Cardiac muscle cell (in vitro differentiated cells and primary cell): ENCODE measurements at places on chromosomes 6 and 20. TPM values are rescaled to one million over a fixed set of nuclear protein-coding genes. Genes with fewer than 3 reads are reported as not detected.
A peak's percentile ranks its signal among the peaks of the same experiment; 100 is the strongest.

SCRT2 gene
- total RNA-seq, result not detected in 2 replicates

PDE10A gene
- 3.0 and 5.4 TPM in 2 replicates for total RNA-seq

DNA sequence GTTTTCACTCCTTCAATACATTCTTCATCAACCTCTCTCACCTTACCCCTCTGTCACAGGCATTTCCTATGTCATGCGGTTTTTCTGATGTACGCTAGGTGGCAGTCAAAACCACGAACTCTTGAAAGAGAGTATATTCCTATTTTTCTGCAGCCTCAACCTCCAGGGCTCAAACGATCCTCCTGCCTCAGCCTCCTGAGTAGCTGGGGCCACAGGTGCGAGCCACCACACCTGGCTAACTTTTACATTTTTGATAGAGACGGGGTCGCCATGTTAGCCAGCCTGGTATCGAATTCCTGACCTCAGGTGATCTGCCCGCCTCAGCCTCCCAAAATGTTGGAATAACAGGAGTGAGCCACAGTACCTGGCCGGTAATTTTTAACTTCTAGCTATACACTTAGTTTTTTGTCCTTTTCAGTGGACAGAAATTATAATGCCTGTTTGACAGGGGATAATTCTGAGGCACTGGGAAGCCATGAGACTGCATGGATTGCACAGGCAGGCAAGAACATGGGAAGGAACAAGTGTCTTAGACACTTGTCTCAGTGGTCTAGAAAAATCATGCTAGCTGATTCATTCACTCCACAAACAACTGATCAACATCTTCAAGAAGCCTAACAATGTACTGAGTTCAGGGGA is 22.5 kb upstream of the HFE start:
- H3K4me3 ChIP-seq, result no peak overlapping the region
- no peaks in the 10 kb centered on the region for H3K36me3 ChIP-seq
- peak; percentile 74 for DNase-seq
- H3K27me3 ChIP-seq, result no peaks in the 10 kb centered on the region
- H3K4me1 ChIP-seq, result no peaks in the 10 kb centered on the region

- no peak overlapping the region for H3K4me3 ChIP-seq
- H3K27ac ChIP-seq, result no peak overlapping the region
- DNase-seq, result peak; percentile 35
- H3K27me3 ChIP-seq, result no peaks in the 10 kb centered on the region
- peaks cover 7% of the 10 kb centered on the region for H3K4me1 ChIP-seq
Measured at GRCh38 chr6:5379647-5380242, 118.4 kb downstream of the FARS2 start.

DNA sequence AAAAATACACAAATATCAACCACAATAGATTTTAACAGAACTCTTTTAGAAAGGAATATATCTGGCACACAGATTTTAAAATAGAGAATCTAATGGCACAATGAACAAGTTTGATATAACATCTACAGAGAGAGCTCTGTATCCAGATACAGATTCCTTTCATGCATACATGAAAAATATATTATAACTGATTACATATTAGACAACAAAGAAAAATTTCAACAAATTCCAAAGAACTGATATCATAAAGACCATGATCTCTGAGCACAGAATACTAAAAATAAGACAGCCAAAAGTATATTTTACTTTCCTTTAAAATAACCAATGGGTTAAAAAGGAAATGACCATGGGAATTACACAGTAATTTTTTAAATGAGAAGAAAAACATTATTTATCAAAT is 74.1 kb upstream of the MAP7 start:
- H3K4me3 ChIP-seq, result no peak overlapping the region
- H3K4me1 ChIP-seq, result no peaks in the 10 kb centered on the region
- no peak for DNase-seq
- no peaks in the 10 kb centered on the region for H3K36me3 ChIP-seq
- H3K27ac ChIP-seq, result no peak overlapping the region
- no peaks in the 10 kb centered on the region for H3K27me3 ChIP-seq

- H3K4me3 ChIP-seq, result no peak overlapping the region
- H3K36me3 ChIP-seq, result no peaks in the 10 kb centered on the region
- no peak overlapping the region for H3K27ac ChIP-seq
- H3K4me1 ChIP-seq, result no peaks in the 10 kb centered on the region
- H3K27me3 ChIP-seq, result no peaks in the 10 kb centered on the region
Measured at GRCh38 chr6:166952567-166953486, 3.5 kb downstream of the RNASET2 start.

GRCh38 chr6:118908441-118908840 is 14.5 kb downstream of the ASF1A start:
- no peak overlapping the region for H3K4me3 ChIP-seq
- H3K4me1 ChIP-seq, result no peaks in the 10 kb centered on the region
- peaks cover 76% of the 10 kb centered on the region for H3K36me3 ChIP-seq
- no peaks in the 10 kb centered on the region for H3K27me3 ChIP-seq
- DNase-seq, result peak; percentile 29

DNA sequence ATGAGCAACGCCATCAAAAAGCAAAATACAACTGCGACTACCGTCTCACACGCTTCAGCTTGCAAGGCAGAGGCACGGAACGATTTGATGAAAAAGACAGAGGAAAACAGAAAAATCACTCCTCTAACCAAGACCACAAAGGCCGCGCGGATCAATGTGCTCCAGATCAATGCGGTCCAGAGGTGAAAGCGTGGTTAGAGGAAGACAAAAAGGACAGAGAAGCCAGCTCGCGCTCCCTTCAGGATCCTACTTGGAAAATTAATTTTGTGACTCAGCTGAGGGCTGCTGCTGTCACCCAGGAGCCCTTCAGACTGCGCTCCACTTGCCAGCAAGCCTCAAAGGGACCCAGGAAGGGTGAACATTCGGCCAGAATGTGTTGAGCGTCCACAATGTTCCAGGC is 140.2 kb upstream of the RPS6KA2 start:
- no peak overlapping the region for H3K27ac ChIP-seq
- no peak overlapping the region for H3K4me3 ChIP-seq
- no peak for DNase-seq

DNA sequence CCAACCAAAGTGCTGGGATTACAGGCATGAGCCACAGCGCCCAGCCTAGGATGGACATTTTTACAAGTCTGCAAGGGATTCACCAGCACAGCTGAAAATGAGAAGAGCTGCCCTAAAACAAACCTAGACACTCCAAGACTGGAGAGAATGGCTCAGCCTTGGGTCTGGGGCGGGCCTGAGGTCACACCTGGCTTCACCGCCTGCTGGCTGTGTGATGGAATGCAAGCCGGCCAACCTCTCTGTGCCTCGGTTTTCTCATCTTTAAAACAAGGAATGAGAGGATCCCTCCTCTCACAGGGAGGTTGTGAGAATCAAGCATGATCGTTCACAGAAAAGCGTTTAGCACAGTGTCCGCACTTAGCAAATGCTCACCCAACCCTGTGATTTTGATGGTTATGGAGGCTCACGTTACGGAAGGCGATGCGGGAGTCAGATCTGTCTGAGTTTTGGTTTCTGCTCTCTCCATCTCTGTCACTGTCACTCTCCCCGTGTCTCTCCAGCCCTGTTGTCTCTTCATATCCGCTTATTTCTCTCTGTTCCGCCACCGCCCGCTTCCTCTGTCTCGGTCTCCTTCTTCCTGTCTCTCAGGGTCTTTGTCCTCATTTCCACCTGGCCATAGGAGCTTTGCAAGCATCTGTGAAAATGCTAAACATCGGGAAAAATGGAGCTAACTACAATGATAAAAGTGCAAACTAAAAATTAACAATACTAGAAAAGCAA is 47.6 kb downstream of the CEBPB start:
- H3K36me3 ChIP-seq, result no peaks in the 10 kb centered on the region

- no peaks in the 10 kb centered on the region for H3K4me1 ChIP-seq
- no peak for DNase-seq
- no peak overlapping the region for H3K27ac ChIP-seq
- no peaks in the 10 kb centered on the region for H3K27me3 ChIP-seq
- H3K36me3 ChIP-seq, result no peaks in the 10 kb centered on the region
- H3K4me3 ChIP-seq, result no peak overlapping the region
Measured at GRCh38 chr20:48092596-48093280, 307.5 kb upstream of the SULF2 start.

GRCh38 chr20:4090756-4091489 is 75.6 kb upstream of the RNF24 start:
- peak overlapping the region; percentile 37 for H3K27ac ChIP-seq
- DNase-seq, result peak; percentile 72
- no peak overlapping the region for H3K4me3 ChIP-seq
- no peaks in the 10 kb centered on the region for H3K36me3 ChIP-seq
- H3K27me3 ChIP-seq, result no peaks in the 10 kb centered on the region

- H3K27ac ChIP-seq, result no peak overlapping the region
- H3K36me3 ChIP-seq, result no peaks in the 10 kb centered on the region
- H3K27me3 ChIP-seq, result peaks cover 41% of the 10 kb centered on the region
- no peak overlapping the region for H3K4me3 ChIP-seq
- peaks cover 5% of the 10 kb centered on the region for H3K4me1 ChIP-seq
Measured at GRCh38 chr6:45427726-45428125, 50.0 kb upstream of the SUPT3H start.
